ENCODE measurements at places on chromosomes 1 and 21.

DNA sequence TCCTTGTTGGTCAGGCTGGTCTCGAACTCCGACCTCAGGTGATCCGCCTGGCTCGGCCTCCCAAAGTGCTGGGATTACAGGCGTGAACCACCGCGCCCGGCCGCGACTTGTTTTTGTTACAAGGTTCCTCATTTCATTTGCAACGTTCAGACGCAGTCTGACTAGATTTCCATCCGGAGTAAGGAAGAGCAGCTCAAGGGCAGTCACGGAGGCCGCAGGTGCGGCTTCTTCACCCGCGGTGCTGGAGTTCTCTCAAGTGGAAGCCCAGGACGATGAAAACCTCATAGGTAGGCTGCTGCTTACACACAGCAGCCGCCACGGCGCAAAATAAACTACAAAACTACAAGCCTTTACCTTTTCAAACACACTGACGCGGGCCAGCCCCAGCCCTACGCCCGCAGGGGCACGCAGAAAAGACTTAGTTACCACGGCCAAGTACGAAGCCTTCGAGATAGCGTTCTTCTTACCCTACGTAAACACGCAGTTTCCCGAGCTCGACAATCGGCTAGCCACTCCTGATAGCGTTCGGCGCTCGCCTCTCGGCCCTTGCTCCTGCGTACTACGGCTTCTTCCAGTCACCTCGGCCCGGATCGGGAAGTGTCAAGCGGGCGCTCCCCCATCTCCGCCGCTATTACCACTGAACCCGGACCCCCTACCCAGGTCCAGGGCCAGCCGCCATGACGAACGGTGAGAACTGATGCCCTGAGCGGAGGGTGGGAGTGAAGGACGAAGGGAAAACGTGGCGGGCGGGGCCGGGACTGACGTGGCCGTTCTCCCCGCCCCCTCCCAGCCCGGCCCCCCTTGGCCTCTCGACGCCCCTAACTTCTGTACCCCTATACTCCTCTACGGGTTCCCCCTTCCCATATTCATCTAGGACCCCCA, at the start of gene TMEM167B:
TMEM167B (plus strand) TSS at position 569 of the 882 bp plus-strand sequence; CDS start at position 678, 109 bp downstream.
- peak; percentile 84 for DNase-seq

- no peak for DNase-seq
These were observed 156.7 kb upstream of the NEGR1 start for GRCh38 chr1:72439036-72439435.

DNA sequence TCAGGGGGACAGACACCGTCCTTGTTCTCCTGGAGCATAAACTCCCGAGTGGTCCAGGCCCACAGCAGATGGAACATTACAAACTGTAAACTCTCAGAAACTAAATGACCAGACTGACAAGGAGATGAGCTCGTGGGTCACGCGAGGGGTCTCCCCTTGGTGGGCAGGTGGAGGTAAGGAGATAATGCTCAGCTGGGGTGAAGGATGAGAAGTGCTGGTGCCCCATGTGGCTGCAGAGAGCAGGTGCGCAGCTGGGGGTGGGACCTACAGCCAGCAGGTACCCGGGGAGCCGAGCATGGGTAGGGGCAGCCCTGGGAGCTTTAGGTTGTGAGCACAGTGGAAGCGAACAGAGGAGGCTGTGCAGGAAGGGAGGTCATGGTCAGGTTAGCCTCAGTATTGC, 40.1 kb downstream of the AJAP1 start:
- DNase-seq: no peak

- no peak for DNase-seq
These were observed 1.8 kb downstream of the RERE start for GRCh38 chr1:8815582-8816151.

DNA sequence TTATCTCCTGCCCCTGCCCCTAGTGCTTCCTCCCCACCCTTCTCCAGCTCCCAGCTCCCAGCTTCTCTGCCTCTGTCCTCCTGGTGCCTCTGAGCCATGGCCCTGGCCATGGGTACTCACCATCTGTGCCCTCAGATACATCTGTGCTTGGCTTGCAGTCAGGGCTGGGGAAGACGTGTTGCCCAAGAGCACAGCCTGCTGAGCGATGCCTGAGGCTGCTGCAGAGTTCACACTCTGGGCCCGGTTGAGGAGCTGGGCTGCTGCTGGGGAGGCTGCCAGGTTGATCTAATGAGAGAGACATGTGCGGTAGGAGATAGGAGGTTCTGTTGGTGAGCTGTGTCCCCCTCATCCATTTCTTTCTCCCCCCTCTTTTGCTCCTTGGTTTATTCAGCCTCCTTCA, 49.4 kb upstream of the A3GALT2 start:
- DNase-seq: no peak

GRCh38 chr1:34371829-34372532, 195.3 kb downstream of the C1orf94 start:
- no peak for DNase-seq

GRCh38 chr21:46028573-46029091, 47.1 kb downstream of the COL6A1 start:
- no peak for DNase-seq

GRCh38 chr21:45054227-45054926, 20.0 kb upstream of the ADARB1 start:
- DNase-seq: no peak

DNA sequence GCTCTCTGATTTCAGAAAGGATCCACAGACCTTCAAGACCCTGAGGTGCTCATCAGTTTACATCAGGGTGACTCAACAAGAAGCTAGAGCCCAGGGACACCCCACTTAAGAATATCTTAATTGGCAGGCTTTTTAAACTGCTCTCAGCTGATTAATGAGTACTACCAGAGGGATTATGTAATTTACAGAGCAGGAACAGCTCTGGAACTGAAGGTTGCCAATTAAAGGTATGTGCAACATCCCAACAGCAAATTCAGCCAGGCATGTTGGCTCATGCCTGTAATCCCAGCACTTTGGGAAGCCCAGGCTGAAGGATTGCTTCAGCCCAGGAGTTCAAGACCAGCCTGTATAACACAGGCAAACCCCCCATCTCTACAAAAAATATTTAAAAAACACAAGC, 295.7 kb downstream of the SETD4 start:
- no peak for DNase-seq

DNA sequence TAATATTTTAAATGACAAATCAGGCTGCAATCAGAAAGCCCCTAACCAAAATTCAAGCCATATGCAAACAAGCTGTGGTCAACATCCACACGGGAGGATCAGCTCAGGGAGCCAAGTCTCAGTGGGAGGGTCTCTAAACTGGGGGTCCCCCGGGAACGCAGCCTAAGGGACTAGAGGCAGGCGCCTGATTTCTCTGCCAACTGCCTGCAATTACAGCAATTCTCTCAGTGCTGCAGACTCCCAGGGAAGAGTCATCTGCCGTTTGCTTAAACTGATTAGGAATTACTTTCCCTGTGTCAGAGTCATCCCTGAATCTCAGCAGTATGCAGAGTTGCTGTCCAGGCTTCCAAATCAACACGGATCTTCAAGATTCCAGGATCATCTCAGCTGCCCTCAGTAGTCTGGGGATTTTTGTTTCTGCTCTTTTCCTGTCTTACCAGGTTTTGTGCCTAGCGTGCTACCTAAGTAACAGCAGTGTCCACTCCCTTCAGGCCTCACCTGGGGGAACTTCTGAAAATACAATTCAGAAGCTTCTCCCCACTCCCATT, 247.8 kb downstream of the RRAGC start:
- DNase-seq: no peak

DNA sequence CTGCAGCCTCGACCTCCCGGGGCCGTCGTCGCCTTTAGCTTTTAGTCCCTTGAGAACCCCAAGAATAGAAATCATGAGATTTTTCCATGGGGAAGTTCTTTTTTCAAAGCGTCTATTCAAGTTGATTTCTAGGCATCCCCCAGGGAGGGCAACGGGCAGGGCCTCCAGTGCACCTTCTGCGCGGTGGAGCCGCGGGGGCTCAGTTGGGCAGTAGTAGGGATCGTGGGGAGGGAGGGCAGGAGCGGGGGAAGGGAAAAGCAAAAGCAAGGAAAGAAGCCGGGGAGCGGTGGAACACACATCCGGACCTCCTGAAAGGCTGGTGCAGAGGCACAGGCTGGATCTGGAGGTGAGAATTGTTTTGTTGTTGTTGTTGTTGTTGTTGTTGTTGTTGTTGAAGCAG, 103.4 kb downstream of the PPIAL4G start:
- no peak for DNase-seq

DNA sequence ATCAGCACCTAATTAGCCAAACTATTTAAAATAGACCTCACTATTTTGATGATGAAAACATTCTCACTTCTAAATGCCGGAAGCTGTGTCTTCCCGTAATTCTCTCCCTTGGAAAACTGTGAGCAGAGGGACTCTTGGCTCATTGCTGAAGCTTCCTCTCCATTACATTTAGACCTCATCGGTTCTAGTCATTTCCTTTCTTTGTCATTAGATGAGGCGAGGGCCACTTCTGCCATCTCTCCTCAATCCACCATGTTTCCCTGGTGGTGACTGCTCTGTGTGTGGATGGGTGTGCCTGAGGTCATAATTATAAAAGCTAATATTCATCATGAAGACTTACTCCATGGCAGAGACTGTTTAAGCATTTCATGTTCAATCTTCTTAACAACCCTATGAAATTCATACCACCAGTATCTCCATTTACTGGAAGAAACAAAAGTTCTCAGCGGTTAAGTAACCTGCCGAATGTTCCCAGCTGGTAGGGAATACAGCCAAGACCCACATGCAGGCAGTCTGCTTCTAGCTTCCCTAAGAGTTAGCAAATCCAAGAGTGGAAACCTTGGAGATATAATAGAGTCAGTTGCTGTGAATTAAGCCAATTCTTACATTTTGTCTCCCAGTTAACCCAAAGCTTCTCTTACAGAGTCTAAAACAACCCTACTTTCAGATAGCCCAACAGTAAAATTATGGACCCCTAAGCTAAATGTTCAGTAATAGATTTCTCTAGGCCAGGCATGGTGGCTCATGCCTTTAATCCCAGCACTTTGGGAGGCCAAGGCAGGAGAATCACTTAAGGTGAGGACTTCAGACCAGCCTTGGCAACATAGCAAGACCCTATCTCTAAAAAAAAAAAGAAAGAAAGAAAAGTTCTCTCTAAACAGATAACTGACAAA, 156.2 kb downstream of the ZBTB18 start:
- no peak for DNase-seq

GRCh38 chr1:220028346-220028895, 17.9 kb downstream of the EPRS1 start:
- no peak for DNase-seq

- DNase-seq: no peak
These were observed 104.8 kb downstream of the ETS2 start for GRCh38 chr21:38910390-38911067.

DNA sequence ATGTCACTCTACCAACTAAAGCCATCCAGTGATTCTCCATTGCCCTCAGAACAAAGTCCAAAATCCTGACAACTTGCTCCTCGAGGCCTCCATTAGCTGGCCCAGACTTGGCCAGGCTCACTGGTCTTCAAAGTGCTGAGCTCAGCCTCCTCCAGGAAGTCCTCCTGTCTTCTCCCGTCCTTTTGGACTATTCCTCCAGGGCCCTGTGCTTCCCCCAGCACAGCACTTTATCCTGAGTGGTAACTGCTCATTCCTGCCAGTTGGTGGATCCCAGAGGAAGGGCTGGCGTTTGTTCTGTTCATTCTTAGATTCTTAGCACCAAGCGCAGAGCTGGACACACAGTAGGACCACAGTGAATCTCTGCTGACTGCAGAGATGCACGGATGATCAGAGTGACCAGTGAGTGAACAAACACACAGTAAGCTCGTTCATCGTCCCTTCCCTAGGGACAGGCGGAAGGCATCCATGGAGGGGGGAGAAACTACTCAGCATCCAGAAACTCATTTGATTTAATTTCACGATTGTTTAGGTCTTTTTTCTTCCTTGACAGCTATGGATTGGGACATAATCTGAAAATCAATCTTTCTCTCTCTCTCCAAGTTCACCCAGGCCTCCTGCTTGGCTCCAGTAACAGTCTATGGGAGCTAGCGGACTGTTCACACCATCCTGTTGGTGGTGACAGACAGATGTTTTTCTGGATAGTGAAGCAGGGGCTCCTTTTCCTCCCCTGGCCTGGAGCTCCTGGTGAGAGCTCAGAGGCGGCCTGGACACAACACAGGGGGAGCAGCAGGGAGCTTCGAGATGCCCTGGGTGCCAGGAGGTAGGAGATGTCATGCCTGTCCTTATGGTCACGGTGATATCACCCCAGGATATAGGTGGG, 180.2 kb downstream of the PTPRU start:
- DNase-seq: no peak

DNA sequence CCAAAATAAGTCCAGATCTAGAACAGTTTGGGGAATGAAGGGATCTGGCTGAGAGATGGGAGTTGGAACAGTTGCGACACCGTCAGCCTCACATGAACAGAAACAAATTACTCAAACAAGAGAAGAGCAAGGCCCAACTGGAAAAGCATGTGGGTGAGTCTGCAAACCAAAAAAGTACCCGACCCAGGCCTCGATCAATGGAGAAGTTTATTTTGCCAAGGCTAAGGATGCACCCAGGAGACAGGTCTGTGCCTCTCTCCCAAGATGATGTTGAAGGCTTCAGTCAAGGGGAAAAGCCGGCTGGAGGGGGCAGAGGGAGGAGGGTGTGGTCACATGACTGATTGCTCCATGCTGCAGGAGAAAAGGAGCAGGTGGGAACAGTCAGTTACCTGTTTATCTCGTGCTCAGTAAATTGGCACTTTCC, 42.3 kb downstream of the KRTAP10-1 start:
- DNase-seq: no peak

DNA sequence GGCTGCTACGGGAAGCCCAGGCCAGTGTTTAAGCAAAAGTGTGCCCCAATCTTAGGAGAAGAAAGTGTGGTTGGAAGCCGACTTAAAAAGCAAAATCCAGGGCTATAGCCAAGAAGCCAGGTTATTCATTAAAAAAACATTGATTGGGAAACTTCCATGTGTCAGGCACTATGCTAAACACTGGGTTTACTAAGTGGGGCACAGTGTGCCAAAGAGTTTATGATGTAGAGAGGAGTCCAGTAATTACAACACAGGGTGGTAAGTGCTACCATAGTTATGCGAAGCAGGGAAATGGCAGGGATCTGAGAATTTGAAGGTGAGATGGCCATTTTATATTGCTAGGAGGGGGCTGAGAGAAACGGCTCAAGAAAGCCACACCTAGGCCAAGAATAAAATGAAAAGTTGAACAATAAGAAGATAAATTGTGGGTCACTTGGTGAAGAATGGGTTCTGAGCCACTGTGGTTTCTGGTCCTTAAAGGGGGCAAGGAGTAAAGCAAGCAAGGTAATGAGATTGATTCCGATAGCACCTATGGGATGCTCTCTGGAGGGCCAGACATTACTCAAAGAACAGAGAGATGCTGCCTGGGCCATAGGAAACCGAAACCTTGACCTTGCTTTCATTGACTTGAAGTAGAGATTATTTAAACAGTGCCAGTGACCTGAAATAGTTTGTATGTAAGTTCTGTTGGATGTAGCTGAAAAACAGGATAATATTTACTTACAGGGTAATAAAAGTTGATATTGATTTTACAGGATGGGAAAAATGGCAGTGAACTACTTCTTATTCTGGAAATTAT, 177.8 kb downstream of the GIPC2 start:
- DNase-seq: no peak

DNA sequence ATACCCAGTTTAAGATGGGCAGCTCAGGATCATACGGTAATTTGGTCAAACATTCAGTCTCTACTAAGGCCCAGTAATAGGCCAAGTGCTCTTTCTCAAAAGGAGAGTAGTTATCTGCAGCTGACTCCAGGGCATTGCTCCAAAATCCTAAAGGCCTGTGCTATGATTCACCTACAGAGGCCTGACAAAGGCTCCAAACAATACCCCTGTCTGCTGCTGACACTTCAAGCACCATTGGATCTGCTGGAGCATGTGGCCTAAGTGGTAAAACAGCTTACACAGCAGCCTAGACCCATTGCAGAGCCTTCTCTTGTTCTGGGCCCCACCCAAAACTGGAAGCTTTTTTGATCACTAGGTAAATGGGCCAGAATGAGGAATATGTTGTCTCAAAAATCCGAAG, 22.8 kb downstream of the SLAMF7 start:
- DNase-seq: no peak
